Neural crest cell (in vitro differentiated cells): ENCODE measurements at places on chromosomes 5 and 9. TPM values are rescaled to one million over a fixed set of nuclear protein-coding genes. Genes with fewer than 3 reads are reported as not detected.

The FABP6 gene
- total RNA-seq = 1.3 and 1.5 TPM in 2 replicates

- no peak for DNase-seq
Measured at GRCh38 chr5:493119-493701, 31.0 kb downstream of the SLC9A3 start.

- DNase-seq = no peak
Measured at GRCh38 chr5:79399046-79399445, 114.9 kb downstream of the HOMER1 start.

DNA sequence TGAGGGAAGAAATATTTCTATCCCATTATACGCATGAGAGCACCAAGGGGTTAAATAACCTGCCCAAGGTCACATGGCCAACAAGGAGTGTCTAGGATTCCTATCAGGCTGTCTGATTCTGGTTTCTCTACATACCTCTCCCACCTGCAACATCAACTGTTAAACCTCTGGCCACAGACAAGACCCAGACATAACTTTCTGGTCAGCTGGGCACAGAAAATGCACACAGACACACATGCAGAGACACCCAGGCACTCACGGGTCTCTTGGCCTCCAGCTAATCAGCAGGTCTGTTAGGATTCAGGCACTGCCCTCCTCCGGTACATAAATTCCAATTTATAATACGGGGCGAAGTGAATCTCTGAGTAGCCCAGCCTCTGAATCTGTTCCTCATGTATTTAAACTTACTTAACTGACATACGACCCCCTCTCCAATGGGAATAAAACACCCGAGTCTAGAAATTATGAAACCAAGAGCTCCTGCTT lies 1.5 kb downstream of the SEPTIN8 start:
- DNase-seq = no peak

GRCh38 chr5:157431544-157432200 lies 28.3 kb upstream of the NIPAL4 start:
- no peak for DNase-seq

DNA sequence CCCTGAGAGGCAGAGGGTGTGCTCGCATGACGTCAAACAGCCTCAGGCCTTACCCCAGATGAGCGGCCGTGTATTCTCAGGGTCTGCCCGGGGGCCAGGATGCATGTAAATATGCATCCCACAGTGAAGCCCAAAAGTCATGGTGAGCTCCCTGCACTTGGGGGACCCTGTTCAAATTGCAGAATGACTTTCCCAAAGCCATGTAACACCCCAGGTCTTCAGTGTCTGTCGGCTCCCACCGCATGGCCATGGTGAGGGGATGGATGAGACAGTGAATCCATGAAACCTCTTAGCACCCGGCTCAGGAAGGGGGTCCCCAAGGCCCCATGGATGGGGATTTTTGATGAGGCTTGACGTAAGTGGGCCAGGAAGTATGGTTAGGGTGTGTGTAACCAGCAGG lies 9.3 kb upstream of the COL5A1 start:
- DNase-seq = no peak

DNA sequence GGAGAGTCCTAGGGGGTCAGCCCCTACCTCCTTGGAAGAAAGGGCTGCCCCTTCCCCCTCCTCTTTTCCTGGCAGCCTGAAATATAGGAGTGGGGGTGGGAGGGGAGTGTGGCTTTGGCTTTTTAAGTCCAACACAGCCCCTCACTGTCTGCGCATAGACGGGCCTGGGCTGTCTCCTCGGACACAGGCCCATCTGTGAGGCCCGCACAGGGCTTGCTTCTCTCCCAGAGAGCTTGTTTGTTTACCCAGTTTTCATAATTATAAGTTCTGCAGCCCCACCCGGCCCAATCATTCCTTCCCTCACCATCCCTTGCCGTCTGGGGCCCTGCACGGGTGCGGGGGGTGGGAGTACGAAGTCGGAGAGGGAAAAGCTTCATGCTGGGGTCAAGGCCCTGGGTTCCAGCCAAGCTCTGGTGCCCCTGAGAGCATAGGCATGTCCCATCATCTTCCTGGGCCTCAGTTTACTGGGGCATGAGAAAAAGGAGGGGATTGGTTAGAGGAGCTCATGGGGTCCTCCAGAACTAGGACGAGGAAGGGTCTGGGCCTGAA lies 54.0 kb upstream of the STXBP1 start:
- DNase-seq = no peak

GRCh38 chr5:73282383-73282782 lies 109.4 kb downstream of the TMEM174 start:
- DNase-seq = no peak

GRCh38 chr5:36934740-36935356 lies 58.3 kb downstream of the NIPBL start:
- no peak for DNase-seq

GRCh38 chr5:122126756-122127321 lies 2.5 kb upstream of the ZNF474 start:
- DNase-seq = no peak

The IFNK gene
- not detected in 2 replicates for total RNA-seq

DNA sequence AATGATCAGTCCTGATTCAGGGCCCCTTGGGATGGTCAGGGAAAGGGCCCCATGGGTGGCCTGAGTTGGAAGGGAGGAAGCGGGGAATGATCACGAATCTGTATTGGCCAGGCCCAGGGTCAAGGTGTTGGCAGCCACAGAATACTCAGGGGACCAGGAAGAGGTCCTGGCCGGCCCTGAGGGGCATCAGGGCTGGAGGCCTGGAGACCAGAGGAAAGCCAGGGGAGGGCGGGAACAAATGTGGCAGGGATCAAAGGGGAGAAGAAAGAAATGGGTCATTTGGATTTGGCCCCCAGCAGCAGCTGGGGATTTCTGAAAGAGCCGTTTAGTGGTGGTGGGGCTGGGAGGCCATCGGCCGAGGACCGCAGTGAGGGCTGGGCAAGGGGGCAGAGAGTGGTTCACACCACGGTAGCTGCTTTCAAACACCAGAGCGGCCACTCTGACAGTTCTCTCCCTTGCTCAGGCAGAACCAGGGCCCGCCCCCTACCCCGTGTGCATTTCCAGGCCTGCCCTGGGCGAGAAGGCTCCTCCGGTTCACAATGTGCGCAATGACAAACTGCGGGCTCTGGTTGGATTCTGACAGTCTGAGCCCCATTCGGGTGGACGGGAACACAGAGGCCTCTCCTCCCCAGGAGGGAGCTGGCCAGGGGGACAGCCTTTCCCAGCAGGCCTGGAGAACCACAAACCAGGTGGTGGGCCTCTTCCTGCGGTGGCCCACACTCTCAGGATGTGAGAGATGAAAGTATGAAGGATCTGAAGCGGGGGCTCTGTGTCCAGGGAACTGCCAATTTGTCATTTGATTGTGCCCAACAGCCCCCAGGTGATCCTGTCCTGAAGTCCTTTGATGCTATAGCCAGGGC lies 220.3 kb upstream of the IER5L start:
- no peak for DNase-seq

DNA sequence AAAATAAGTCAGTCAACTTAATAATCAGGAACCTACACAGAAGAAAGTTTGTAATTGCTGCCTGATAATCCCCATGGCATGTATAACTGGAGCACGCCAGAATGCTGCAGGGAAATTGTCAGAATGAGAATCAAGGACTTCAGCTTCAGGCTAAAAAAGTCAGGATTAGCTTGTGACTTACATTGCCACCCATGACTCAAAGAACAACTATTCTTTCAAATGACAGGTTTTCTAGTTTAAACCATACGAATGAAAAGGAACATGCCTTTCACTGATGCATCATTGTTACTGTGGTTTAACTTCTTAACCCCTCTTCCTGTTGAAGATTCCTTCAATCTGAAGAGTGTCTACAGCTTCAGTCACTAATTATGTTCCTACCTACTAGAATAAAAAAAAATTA lies 112.4 kb downstream of the ISL1 start:
- no peak for DNase-seq

The ITGA2 gene
- total RNA-seq = 1.7 and 2.0 TPM in 2 replicates

DNA sequence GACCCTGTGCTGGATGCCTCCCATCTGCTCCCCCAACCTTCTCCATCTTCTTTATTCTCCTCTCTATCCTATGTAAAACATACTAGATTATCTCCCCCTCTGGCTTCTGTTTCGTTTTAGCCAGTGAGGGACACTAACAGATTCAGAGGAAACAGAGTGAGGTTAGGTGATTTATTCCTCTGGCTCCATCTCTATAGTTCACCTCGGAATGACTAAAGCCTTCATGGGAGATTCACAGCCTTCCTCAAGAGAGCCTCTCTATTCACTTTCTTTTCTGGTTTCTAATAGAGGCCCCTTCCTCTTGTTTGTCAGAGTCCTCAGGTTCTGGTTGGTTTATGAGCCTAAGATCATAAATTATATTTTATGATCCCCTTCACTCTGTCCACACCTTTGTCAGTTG lies 633.1 kb upstream of the TYRP1 start:
- DNase-seq = no peak

The RUFY1 gene
- 54.9 and 59.1 TPM in 2 replicates for total RNA-seq

GRCh38 chr5:158256096-158256495 lies 397.2 kb upstream of the CLINT1 start:
- no peak for DNase-seq

The PCDHA9 gene
- 1.4 TPM in 2 replicates for total RNA-seq
